ENCODE measurements at places on chromosomes 2 and 18.

DNA sequence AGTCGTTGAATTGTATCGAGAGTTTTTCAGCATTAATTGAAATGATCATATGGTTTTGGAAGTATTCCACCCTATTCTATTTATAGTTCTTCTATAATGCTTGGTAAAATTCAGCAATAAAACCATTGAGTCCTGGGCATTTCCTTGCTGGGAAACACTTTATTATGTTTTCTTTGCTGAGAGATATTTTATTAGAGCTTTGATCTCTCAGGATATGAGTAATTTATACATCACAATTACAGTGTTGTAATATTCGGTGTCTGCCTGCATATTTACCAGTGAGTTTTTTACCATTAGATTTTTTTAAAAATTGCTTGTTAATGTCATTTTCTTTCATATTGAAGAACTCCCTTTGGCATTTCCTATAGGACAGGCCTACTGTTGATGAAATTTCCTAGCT, 402.7 kb upstream of the FSIP2 start:
- no peak for DNase-seq

GRCh38 chr18:58484989-58485981, 143.6 kb downstream of the ALPK2 start:
- no peak for DNase-seq

GRCh38 chr2:163736433-163737189, 803 bp upstream of the FIGN start:
- no peak for DNase-seq

- DNase-seq: no peak
Observed at GRCh38 chr2:51441786-51442185, 409.9 kb upstream of the NRXN1 start.

- DNase-seq: no peak
Observed at GRCh38 chr2:88059979-88060906, 4.7 kb upstream of the KRCC1 start.

DNA sequence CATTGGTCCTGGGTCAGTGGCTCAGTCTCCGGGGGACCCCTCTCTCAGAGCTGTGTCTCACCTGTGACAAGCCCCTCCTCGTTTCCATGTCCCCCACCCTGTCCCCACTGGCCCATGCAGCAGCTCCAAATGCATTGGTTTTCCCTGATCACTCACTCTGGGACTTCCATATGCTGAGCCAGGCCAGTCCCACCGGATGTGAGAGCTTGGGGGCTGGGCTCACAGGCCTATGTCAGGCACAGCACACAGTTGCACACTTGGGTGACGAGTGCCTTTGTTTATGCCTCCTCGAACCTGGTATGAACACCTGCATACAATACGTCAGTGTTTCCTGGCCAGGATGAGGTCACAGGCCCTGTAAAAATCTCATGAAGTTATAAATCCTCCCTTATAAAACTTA, 232.5 kb downstream of the TFCP2L1 start:
- no peak for DNase-seq

DNA sequence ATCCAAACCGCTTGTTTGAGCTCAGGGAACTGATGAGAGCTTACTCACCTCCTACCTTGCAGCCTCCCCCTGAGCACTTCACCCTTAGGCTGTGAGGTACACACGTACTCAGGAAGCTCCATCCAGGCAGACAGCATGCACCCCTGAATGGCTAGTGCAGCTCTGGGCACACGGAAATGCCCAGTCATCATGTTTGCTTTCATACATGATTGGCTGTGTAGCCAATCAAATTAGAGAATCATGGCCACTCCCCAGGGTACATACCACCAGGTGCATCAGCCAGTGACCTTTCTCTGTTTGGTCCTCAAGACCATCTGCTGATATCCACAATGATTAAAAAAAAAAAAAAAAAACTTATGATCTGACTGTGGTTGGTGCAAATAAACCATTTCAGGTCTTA, 42.1 kb downstream of the RNF152 start:
- DNase-seq: no peak

GRCh38 chr2:110869472-110870446, 137.4 kb downstream of the ACOXL start:
- DNase-seq: no peak

- no peak for DNase-seq
Observed at GRCh38 chr2:5379811-5380210, 312.4 kb upstream of the SOX11 start.

- DNase-seq: no peak
Observed at GRCh38 chr2:120470041-120470965, 124.4 kb downstream of the INHBB start.

DNA sequence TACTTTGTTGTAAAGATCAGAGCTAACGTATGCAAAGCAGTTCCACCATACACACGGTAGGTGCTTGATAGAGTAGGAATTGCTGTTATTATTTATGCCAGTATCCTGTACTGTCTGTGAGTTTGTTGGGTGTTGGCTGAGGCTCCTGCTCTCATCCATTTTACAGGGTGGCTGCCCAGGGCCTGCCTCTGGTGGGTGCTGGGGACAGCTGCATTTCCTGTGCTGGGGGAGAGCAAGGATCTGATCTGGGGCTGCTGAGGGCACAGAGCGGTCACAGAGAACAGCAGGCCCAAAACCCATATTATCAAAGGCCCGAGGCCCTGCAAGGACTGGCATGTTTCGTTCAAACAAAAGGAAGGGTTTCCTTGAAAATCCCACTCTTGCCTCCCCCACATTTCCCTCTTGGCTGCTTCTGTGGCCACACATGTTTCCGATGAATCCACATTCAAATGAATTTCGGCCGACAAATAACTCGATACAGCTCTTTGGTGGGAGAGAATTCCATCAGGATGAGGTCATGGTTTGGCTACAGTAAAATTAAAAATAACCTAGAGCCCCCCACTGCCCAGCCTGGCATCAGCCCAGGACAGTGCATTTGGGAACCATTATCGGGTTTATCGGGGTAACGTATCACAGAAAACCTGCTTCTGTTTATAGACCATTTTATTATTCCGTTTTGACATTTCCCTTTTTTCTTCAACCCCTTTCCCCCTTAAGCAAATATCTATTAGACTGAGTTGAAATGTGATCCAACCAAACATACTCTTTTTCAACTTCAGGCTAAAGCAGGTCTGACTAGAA, 143.4 kb downstream of the CYRIA start:
- DNase-seq: no peak

DNA sequence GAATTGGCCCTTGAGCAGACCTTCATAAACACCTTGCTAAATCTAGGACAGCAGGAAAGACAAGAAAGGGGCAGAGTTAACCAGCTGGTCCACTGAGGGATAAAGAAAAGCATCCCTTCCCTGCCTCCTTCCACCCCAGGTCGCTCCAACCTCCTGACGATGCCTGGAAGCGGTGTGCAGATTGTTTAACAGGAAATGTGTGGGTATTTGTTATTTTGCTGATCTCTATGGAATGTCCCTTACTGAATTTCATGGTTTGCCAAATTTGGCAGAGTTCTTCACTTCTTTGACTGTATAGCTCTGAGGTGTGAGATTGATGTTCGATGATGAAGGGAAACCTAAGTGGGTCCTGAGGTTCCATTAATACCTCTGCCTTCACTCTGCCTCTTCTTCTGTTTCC, 72.9 kb downstream of the MAP3K20 start:
- DNase-seq: no peak
